Nucleus accumbens (tissue), 56 donors: ENCODE measurements at places on chromosomes 1 and 21.

- no peak for DNase-seq
Measured at GRCh38 chr1:110706621-110707020, 31.9 kb upstream of the KCNA3 start.

DNA sequence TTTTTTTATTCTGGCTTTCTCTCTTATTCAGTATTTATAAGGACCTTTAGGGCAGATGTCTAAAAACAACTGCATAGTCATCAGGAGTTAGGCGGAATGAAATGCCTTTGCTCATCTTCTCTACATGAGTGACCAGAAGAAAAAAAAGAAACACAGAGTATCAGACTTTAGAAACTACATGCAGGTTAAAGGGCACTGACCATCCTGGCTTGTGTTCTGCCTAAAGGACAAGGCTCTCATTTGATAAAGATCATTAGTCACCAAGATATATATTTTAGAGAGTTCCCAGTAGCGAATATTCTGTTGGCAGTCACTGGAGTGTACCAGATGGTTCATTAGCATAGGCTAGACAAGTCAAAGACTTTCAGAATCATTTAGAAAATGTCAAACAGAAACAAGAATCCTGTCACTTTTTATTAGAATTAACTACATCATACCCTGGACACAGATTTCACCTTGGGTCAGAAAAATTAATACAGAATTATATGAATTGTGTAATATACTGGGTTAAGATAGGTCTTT is 145.6 kb downstream of the NR5A2 start:
- DNase-seq = no peak

GRCh38 chr21:45578176-45578801 is 36.0 kb upstream of the SLC19A1 start:
- DNase-seq = no peak

DNA sequence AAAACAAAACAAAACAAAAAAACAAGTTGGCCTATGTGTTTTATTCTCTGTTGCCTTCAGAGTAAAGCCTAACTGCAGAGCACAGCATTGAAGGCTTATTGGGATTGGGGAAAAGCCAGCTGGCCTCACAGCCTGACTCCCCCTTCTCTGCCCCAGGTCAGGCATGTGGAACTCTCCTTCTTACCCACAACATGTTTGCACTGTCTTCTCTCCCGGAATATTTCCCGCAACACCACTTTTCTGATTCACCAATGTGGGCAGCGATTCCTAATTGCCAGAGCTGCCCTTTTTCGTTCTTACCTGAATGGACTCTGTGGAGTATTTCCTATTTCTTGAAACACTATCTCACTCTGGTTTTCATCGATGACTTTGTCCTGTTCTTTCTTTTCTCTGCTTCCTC is 2.8 kb upstream of the TARBP1 start:
- no peak for DNase-seq

DNA sequence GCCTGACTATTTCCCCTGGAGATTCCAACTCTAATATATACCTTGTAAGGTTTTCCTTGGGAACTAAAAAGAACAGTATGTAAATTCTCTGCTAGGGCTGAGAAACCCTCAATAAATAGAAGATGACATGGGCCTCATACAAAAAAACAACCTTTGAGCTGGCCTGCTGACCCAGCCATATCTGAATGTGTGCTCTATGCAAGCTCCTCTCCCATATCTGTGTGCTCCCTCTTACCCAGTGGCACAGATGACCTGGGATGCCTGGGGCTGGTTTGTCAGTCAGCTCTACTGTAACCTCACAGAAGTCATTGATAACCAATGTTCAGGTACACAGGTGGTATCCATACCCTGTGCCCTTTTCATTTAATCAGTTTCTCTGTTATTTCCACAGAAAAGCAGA is 329.2 kb downstream of the SEC16B start:
- DNase-seq = no peak

DNA sequence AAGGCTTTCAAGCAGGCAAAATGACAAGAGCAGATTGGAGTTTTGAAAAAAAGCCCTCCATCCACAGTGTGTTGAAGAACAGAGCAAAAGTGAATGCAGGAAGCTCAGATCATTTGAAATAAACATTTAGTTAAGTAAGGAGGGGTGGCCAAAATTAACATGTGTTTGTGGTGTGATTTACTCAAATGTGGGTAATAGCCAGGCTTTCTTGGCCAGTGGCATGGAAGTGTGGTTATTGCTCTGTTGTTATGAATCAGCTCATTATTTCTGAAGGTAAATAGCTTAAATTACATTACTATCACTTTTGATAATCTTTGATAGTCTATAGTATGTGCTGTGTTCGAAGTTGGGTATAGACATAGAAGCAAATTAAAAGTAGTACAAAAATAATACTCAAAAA is 485.9 kb downstream of the LMO4 start:
- DNase-seq = no peak

DNA sequence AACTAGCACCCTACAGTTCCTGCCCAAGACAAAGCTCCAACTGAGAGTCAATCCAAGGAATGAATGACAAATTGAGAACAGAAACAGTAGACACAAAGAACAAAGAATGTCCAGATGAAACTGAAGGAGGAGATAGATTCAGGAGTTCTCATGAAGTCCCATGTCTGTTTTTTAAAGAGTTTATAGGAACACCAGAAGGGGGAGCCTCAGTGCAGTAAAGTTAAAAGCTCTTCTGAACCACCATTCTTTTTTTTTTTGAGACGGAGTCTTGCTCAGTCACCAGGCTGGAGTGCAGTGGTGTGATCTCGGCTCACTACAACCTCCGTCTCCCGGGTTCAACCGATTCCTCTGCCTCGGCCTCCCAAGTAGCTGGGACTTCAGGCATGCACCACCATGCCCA is 323.6 kb downstream of the MRPL39 start:
- no peak for DNase-seq

GRCh38 chr1:70874063-70874462 is 173.6 kb downstream of the PTGER3 start:
- DNase-seq = no peak

GRCh38 chr1:20137604-20138003 is 1.5 kb upstream of the PLA2G2F start:
- DNase-seq = no peak

DNA sequence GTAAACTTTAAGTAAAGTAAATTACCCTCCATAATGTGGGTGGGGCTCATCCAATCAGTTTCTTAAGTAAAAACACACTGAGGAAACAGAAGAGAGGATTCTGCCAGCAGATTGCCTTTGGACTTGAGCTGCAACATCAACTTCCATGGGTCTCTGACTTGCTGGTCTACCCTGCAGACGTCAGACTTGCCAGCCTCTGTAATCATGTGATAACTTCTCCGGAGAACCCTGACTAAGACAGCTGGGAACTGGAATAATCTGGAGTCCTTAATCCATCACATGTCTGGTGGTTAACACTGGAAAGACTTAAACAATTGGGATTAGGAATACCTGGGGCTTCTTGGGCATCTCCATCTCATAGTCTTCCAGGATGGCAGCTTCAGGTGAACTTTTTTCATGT is 13.2 kb upstream of the CEP350 start:
- no peak for DNase-seq

- no peak for DNase-seq
Measured at GRCh38 chr1:196114193-196114592, 494.0 kb downstream of the KCNT2 start.

DNA sequence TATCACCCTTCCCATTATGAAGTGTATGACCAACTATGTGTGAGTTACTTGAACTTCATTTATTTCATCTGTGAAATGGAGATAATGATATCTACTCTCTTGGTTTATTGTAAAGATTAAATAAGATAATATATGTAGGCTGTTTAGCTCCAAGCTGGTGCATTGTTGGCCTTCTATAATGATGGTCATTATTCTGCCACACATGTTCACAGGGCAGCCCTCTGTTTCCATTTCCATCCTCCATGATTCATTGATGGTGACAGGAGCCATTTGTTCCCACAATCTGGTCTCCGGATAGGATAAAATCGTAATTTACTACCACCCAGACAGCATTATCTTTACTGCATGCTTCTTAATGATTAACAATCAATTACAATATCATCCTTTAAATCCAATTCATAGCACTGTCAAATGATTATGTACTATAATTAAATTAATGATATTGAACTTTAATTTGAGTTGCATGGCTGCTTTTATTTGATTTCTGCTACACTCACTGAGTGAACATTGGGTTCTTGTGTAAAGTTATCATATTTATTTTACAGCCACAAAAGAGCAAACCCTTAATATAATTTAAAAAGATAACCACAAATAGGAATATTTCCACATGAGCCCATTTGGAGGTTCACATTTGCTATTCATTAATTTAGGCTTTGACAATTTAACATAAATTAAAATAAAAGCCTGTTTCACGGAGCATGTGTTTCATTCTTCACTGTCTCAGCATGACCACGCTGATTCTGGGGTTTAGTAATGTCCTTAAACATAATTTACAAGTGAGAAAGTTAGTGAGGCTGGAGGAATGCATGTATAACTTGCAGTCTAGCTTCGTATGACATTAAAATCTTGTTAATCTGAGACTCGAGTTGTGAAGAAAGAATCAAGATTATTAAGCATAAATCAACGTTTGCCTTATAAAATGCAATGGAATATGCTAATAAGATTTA is 596.4 kb upstream of the ZRANB2 start:
- DNase-seq = no peak

- DNase-seq = no peak
Measured at GRCh38 chr1:239718997-239719628, 332.7 kb downstream of the CHRM3 start.

DNA sequence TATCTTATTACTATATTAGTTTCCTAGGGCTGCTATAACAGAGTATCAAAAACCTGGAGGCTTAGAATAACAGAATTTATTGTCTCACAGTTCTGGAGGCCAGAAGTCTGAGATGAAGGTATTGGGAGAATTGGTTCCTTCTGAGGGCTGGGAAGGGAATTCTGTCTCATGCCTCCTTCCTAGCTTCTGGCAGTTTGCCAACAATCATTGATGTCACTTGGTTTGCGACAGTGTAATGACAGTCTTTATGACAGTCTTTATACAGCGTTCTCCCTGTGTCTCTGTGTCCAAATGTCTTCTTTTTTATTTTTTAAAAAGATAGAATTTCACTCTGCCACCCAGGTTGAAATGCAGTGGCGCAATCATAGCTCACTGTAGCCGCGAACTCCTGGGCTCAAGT is 15.8 kb upstream of the CENPF start:
- no peak for DNase-seq

GRCh38 chr1:206508130-206508889 is 979 bp downstream of the RASSF5 start:
- no peak for DNase-seq
